ENCODE measurements at places on chromosomes 3 and 15. TPM values are rescaled to one million over a fixed set of nuclear protein-coding genes. Genes with fewer than 3 reads are reported as not detected.
A peak's percentile ranks its signal among the peaks of the same experiment; 100 is the strongest.

DNA sequence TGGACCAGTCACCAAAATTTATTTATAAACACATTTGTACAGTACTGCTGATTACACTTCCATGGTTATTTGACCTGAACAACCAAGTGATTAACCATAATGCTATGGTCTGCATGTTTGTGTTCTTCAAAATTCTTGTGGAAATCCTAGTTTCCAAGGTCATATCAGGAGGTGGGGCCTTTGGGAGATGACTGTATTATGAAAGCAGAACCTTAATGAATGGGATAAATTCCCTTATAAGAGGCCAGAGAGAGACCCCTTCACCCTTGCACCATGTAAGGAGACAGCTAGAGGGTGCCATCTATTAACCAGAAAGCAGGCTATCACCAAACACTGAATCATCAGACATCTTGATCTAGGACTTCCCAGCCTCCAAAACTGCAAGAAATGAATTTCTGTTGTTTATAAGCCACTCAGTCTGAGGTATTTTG lies 1.9 kb downstream of the SCAPER start:
- no peak for DNase-seq

- DNase-seq = no peak
Observed at GRCh38 chr3:25289156-25289555, 138.9 kb upstream of the RARB start.

DNA sequence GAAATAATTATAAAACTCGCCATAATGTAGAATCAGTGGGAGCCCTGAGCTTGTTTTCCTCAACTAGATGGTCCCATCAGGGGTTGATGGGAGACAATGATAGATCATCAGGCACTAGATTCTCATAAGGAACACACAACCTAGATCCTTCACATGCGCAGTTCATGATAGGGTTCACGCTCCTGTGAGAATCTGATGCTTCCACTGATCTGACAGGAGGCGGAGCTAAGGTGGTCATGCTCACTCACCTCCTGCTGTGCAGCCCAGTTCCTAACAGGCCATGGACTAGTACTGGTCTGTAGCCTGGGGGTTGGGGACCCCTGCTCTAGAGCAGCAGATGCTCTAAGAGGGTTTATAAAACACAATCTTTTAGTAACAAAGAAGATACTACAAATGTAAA lies 183.6 kb downstream of the ANXA2 start:
- no peak for DNase-seq

DNA sequence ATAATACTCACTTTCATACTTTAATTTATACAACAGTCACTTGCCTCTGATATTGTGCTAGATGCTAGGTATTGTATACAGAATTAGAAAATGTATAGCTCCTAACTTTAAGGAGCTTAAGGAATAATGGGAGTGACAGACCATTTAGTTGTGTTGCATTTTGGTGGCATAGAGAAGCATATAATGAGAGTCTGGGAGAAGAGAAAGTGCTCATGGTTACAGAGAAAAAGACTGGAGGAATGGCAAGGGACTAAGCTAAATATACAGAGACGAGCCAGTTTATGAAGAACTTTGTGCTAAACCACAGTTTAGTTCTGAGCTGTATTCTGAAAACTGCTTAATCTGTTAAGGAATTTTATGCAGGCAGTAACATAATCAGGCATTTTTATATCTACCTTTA lies 6.4 kb downstream of the RNF13 start:
- no peak for DNase-seq

- no peak for DNase-seq
Observed at GRCh38 chr3:122987231-122987630, 40.3 kb downstream of the SEMA5B start.

The TM4SF18 gene
- 13.8 TPM for total RNA-seq

DNA sequence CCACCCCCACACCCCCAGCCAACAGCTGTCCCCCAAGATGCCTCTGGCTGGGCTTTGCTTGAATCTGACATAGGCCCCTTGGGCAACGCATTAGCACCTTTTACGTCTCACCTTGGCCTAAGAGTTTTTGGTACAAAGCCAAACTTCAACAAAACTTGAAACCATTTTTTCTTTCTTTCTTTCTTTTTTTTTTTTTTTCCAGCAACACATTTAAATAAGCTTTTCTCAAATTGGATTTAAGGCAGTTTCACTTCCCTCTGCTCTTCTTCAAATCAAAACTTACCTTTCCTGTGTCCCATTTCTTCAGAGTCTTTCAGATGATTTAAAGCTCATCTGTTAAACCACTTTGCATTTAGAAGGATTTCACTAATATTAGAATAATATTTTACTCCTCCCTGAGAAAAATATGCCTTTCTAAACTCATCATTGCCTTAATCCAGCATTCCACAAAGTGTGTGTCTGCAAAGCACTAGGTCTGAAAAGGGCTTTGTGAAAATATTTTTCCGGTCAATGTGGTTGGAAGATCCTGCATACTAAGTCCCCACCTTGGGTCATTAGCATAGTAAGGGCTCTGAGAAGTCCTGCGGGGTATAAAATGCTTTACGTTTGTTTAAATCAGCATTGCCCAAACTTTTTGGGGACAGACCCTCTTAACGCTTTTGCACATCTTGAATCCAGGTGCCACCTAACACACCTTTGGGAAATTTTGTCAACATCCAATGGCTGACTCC lies 217.0 kb downstream of the TLE3 start:
- no peak for DNase-seq

The ALS2CL gene
- total RNA-seq = 12.5 TPM

DNA sequence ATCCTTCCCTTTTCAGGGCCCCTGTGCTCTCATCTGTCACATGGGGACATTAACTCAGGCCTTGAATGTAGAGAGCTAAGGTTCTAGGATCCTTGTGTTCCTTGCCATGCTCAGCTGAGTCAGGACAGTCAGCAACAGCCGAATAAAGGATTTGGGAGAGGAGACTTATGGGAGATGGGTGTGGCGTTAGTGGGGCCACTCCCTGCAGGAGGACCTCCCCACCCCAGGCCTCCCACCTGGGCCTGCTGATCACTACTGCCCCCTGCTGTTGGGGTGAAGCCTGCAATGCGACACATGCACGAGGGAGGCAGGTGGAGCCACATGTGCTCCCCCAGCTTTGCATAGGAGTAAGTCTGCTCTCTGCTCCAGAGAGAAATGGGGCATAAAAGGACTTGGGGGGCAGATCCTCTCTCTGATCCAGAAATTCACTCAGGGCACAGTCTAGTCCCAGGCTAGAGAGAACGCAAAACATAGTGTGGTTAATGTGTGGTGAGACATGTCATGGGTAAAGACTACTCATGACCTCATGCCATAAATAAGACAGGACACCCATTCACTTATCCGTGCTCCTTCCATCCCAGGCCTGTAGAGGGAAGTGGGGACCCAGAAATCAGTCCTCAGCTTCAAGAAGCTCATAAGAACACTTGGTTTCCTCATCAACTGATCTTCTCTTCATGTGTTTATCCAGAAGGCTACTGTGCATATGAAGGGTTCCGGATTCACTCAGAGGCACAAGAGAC lies 19.4 kb downstream of the RBP1 start:
- DNase-seq = peak; percentile 58

- DNase-seq = no peak
Observed at GRCh38 chr3:42214064-42214463, 51.9 kb downstream of the CCK start.
